ENCODE measurements at places on chromosomes 12 and 14. TPM values are rescaled to one million over a fixed set of nuclear protein-coding genes. Genes with fewer than 3 reads are reported as not detected.

DNA sequence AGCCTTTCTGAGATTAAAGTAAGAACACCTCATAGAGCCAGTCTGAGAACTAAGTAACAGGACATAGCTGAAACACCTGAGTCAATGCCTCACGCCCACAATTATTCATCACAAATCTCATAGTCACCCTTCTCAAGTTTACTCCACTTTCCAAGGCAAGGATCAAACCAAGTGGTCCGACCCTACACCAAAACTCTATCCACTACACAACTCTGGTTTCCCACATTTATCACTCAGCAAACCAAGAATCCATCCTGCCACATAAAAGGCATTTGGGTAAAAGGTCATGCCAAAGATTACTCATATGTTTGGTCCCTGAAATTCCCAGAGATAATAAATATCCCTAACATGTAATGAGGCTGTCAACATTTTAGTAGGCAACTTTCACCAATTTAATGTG lies 144.1 kb downstream of the RPAP3 start:
- H3K27ac ChIP-seq: no peak overlapping the region
- DNase-seq: peak; percentile 40
- H3K4me1 ChIP-seq: no peaks in the 10 kb centered on the region
- H3K27me3 ChIP-seq: no peaks in the 10 kb centered on the region
- no peak overlapping the region for H3K4me3 ChIP-seq

DNA sequence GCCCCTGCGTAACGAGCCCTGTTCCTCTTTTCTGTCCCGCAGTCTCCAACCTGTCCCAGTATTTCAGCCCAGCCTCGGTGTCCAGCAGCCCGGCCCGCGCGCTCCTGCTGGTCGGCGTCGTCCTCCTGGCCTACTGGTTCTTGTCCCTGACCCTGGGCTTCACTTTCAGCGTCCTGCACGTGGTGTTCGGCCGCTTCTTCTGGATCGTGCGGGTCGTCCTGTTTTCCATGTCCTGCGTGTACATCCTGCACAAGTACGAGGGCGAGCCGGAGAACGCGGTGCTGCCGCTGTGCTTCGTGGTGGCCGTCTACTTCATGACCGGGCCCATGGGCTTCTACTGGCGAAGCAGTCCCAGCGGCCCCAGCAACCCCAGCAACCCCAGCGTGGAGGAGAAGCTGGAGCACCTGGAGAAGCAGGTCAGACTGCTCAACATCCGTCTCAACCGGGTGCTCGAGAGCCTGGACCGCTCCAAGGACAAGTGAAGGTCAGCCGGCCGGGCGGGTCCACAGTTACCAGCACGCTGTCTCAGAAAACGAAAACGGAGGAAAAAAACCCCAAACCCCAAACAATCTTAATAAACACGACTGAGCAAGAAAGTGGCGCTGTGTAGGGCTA lies 31.6 kb downstream of the BRI3BP start:
- H3K36me3 ChIP-seq: no peaks in the 10 kb centered on the region
- no peak for DNase-seq
- no peaks in the 10 kb centered on the region for H3K4me1 ChIP-seq
- H3K27me3 ChIP-seq: no peaks in the 10 kb centered on the region
- H3K27ac ChIP-seq: no peak overlapping the region
- no peak overlapping the region for H3K4me3 ChIP-seq

GRCh38 chr14:72500234-72500838 lies 393.6 kb downstream of the DPF3 start:
- H3K4me3 ChIP-seq: no peak overlapping the region
- no peak overlapping the region for H3K27ac ChIP-seq
- no peak for DNase-seq

- peaks cover 5% of the 10 kb centered on the region for H3K36me3 ChIP-seq
- H3K27me3 ChIP-seq: no peaks in the 10 kb centered on the region
- no peak overlapping the region for H3K4me3 ChIP-seq
- no peak for DNase-seq
Measured at GRCh38 chr12:111430433-111431353, 25.0 kb downstream of the SH2B3 start.

GRCh38 chr12:21336656-21337055 lies 1.9 kb upstream of the SLCO1A2 start:
- no peaks in the 10 kb centered on the region for H3K27me3 ChIP-seq
- no peaks in the 10 kb centered on the region for H3K4me1 ChIP-seq
- no peaks in the 10 kb centered on the region for H3K36me3 ChIP-seq
- H3K27ac ChIP-seq: no peak overlapping the region
- no peak overlapping the region for H3K4me3 ChIP-seq

- no peak overlapping the region for H3K4me3 ChIP-seq
- peak; percentile 72 for DNase-seq
- H3K27ac ChIP-seq: no peak overlapping the region
- H3K4me1 ChIP-seq: no peaks in the 10 kb centered on the region
Measured at GRCh38 chr12:84814664-84815245, 97.8 kb downstream of the SLC6A15 start.

DNA sequence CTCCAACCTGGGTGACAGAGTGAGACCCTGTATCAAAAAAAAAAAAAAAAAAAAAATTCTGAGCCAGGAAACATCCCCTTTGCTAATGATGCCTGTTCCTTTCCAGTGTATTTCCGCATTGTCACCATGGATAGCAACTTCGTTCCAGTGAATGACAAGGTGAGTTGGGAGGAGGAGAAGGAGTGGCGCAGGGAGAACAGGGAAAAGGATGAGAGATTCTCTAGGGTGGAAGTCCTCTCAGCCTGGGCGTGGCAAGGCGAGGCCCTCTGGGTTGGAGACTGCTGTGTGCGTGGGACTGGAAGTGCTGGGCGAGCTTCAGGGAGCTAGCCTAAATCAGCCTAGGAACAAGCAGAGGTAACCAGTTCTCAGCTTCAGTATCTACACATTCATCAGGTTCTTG lies 7.2 kb downstream of the A2ML1 start:
- no peaks in the 10 kb centered on the region for H3K27me3 ChIP-seq
- no peak for DNase-seq
- no peaks in the 10 kb centered on the region for H3K36me3 ChIP-seq
- H3K4me1 ChIP-seq: no peaks in the 10 kb centered on the region
- no peak overlapping the region for H3K4me3 ChIP-seq
- no peak overlapping the region for H3K27ac ChIP-seq

DNA sequence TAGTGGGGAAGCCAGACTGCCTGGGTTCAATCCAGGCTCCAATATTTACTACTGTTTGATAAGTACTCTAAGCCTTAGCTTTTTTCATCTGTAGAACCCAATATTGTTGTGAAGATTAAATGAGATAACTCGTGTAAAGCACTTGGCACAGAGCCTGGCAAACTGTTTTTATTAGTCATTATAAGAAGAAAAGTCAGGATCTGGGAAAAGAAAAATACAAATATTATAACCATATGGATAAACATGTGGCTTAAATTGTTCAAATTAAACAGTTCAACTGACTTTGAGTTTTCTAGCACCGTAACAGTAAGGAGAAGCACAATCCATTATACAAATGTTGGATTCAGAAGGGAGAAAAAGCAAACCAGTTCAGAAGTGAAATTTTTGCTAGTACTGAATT lies 22.0 kb upstream of the CDK17 start:
- H3K27me3 ChIP-seq: no peaks in the 10 kb centered on the region
- peak; percentile 50 for DNase-seq
- peak overlapping the region; percentile 66 for H3K27ac ChIP-seq
- H3K36me3 ChIP-seq: no peaks in the 10 kb centered on the region
- peaks cover 13% of the 10 kb centered on the region for H3K4me1 ChIP-seq

DNA sequence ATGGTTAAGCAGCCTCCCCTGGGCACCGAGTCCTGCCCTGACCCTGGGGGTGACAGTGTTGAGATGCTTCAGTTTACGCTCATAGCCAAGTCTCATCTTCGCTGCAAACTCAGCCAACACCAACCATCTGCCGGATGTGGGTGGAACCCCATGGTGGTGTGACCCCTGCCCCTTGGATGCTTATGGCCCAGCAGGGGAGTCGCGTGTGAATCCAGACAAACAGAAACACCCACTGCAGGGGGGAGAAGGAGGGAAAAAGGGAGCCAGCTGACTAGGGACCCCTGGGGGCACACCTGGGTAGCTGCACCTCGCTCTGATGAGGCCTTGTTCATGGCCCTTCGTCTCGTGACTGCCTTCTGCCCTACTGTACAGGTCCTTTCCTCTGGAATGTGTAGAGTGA lies 23.8 kb downstream of the AACS start:
- H3K4me1 ChIP-seq: peaks cover 6% of the 10 kb centered on the region
- no peaks in the 10 kb centered on the region for H3K27me3 ChIP-seq
- no peak overlapping the region for H3K27ac ChIP-seq
- H3K4me3 ChIP-seq: no peak overlapping the region
- DNase-seq: no peak
- H3K36me3 ChIP-seq: peaks cover 20% of the 10 kb centered on the region

- H3K4me1 ChIP-seq: no peaks in the 10 kb centered on the region
- peak; percentile 9 for DNase-seq
- H3K27me3 ChIP-seq: peaks cover under 1% of the 10 kb centered on the region
- H3K36me3 ChIP-seq: no peaks in the 10 kb centered on the region
Measured at GRCh38 chr12:30973175-30973574, 46.6 kb downstream of the TSPAN11 start.

DNA sequence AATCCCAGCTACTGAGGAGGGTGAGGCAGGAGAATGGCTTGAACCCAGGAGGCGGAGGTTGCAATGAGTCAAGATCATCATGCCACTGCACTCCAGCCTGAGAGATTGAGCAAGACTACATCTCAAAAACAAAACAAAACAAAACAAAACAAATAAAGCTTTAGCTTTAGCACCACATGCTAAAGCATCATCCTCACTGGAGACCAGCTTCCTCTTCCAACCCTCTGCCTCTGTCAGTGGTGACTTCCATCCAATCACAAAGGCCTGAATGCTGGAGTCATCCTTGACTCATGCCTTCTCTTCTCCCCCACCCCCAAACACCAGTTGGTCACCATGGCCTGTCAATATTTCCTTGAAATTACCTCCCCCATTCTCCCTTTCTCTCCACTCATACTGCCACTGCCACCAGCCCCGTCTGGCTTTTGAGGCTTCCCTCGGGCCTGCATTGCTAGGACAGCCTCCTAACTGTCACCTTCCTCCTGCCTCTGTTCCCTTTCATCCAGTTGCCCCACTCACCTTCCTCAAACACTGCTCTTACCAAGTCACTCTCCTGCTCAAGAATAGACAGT lies 1.4 kb downstream of the ZNF385A start:
- no peak overlapping the region for H3K4me3 ChIP-seq
- no peaks in the 10 kb centered on the region for H3K36me3 ChIP-seq
- H3K27ac ChIP-seq: peak overlapping the region; percentile 78
- H3K27me3 ChIP-seq: no peaks in the 10 kb centered on the region
- H3K4me1 ChIP-seq: peaks cover 9% of the 10 kb centered on the region

- no peak for DNase-seq
- H3K27me3 ChIP-seq: peaks cover 3% of the 10 kb centered on the region
- H3K27ac ChIP-seq: no peak overlapping the region
- no peak overlapping the region for H3K4me3 ChIP-seq
- no peaks in the 10 kb centered on the region for H3K36me3 ChIP-seq
Measured at GRCh38 chr12:52650520-52651081, 1.4 kb downstream of the KRT2 start.

DNA sequence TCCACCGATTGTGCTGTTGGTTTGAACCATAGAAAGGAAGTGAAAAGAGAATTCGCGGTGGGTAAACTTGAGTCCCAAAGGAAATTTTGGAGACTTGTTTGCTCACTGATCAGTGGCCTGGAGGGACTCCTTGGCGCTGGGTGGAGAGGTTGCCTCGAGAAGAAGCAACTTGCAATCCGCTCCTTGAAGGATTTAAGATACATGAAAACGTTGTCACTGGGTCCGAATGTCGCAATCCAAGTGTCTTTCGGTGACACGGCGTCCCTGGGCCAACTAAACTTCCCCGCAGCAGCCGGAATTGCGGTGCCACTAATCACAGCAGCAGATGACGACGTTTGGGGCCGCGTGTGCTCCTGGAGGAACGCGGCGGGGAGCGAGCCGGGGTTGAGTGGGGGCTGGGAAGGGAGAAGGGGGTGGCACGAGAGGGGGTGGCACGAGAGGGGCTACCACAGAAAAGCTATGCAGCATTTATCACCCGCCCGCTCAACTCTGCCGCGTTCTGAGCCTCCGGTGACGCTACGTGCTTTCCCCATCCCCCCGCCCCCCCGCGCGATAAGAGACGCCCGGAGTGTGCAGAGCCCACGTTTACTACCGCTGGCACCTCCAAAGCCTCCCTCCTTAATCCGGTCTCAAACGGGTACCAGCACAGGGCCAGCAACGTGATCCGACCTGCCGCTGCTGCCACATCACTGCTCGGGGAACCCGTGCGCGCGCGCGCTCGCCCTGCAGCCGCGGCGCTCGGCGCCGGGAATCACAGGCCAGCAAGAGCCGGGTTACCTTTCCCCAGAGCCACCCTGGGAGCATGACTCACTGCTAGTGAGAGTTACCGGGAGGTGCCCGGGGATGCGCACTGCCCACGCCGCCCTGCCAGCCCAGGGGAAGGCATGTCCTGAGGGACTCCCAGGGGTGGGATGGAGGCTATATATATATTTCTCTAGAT lies 833 bp upstream of the BHLHE41 start:
- peak; percentile 60 for DNase-seq
- no peaks in the 10 kb centered on the region for H3K36me3 ChIP-seq
- H3K27ac ChIP-seq: peak overlapping the region; percentile 84
- no peaks in the 10 kb centered on the region for H3K27me3 ChIP-seq
- H3K4me3 ChIP-seq: peak overlapping the region; percentile 85

DNA sequence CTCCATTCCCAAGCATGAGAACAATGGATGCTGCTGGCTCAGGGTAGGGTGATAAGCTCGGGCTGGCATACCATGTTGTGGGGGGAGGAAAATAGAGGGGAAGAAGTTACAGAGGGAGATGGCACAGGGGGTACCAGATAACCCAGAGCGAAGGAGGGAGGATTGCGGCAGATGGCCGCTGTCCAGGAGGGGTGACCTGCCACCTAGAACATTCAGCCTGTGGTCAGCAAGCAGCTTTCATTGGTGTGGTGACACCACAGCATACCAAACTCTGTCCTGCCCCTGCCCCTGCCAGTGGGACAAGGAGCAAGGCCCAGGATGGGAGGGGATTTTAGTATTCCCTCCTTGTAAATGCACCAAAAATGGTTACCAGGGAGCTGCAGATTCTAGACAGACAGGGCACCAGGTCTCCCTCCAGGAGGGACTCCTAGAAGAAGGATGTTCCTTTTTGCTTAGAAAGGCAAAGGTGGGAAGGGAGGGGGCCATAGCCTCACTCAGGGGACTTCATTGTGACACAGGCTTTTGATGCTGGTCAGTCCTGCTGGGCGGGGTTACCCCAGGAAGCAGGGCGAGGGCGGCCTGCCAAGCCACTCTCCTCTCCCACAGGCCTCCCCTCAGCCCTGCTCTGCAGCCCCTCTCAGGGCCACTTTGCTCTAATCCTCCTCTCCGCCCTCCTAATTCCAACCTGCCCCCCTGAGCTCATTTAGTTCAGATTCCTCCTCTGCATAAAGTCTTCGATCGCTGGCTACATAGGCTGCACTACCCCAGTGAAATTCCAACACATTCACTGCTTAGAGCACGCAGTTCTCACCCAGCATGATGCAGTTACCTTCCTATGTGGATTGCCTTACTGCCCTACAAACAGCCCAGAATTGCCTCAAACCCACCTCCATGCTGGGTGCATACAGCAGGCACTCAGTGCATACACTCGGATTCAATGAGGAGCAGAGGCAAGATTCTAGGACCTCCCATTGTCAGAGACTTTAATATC lies 36.0 kb upstream of the PLEKHG6 start:
- H3K27ac ChIP-seq: no peak overlapping the region
- no peak for DNase-seq
- H3K4me3 ChIP-seq: no peak overlapping the region
- peaks cover 3% of the 10 kb centered on the region for H3K27me3 ChIP-seq

GRCh38 chr14:86673523-86673969 lies 1143.6 kb downstream of the FLRT2 start:
- DNase-seq: no peak
- no peaks in the 10 kb centered on the region for H3K36me3 ChIP-seq
- H3K27ac ChIP-seq: no peak overlapping the region
- H3K4me1 ChIP-seq: no peaks in the 10 kb centered on the region
- no peaks in the 10 kb centered on the region for H3K27me3 ChIP-seq
- H3K4me3 ChIP-seq: no peak overlapping the region

The HOXC10 gene
- not detected for total RNA-seq

The ATL1 gene
- 16.2 TPM for total RNA-seq
